ENCODE measurements at places on chromosomes 3 and 15. TPM values are rescaled to one million over a fixed set of nuclear protein-coding genes. Genes with fewer than 3 reads are reported as not detected.
A peak's percentile ranks its signal among the peaks of the same experiment; 100 is the strongest.

- no peaks in the 10 kb centered on the region for H3K27me3 ChIP-seq
- H3K4me1 ChIP-seq = peaks cover 14% of the 10 kb centered on the region
- peaks cover 38% of the 10 kb centered on the region for H3K36me3 ChIP-seq
- no peak overlapping the region for H3K27ac ChIP-seq
- H3K4me3 ChIP-seq = no peak overlapping the region
- no peak for DNase-seq
These were observed 29.4 kb downstream of the EOGT start for GRCh38 chr3:68984011-68984530.

DNA sequence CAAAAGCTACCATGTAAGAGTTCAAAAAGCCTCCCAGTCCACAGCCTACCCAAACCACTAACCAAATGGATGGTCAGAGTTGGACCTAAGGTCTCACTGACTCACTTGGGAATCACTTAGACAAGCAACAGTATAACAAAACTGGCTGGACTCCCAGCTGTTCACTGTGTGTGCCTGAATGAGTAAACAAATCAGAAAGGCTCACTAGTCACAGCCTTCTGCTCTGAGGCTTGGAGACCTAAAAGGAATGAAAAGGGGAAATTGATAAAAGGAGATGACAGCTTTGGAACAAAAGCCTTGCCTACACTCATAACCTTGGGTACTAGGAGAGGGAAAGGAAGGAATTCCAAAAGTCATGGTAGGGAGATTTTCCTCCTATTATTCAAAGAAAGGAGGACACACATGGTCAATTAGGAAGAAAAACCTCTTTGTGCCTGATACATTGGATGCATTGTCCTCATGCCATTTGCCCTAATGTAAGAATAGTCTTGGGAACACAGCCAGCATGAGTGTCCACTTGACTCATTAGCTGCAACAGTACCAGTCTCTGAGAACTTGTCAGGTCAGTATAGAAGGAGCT lies 92.3 kb downstream of the FRMD5 start:
- no peaks in the 10 kb centered on the region for H3K36me3 ChIP-seq
- H3K27me3 ChIP-seq = peaks cover 12% of the 10 kb centered on the region
- no peak overlapping the region for H3K27ac ChIP-seq
- DNase-seq = no peak

GRCh38 chr15:89197503-89197971 lies 23.8 kb downstream of the RLBP1 start:
- H3K4me1 ChIP-seq = peaks cover 33% of the 10 kb centered on the region
- peak; percentile 62 for DNase-seq
- peak overlapping the region; percentile 4 for H3K4me3 ChIP-seq

DNA sequence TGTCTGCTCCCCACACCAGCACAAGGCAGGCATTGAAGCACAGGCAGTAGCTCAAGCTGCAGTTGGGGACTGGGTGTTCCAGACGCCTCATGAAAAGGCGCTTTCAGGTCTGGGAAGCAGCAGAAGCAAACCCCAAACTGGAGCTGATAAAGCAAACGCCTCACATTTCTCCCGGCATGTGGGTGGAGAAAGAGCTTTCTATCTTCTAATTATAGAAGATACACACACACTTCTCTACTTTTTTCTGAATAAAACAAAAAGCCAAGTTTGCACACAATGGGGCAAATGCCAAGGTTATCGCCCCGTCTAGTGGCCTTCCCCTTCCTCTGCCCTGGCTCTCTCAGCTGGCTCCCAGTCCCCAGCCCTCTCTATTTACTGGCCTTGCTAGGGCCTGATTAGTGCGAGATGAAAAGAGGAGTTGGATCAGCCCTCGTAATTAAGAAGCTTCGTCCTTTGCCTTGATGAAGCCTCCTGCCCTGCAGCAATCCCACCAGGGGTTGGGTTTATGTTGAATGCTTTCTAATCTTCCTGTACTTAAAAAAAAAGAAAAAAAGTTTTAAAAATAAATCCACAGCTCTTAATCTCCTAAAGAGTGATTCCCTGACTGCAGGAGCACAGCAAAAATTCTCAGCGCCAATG lies 120.2 kb downstream of the MEGF11 start:
- H3K36me3 ChIP-seq = no peaks in the 10 kb centered on the region
- H3K4me3 ChIP-seq = no peak overlapping the region
- DNase-seq = no peak
- H3K27me3 ChIP-seq = peaks cover 6% of the 10 kb centered on the region
- H3K27ac ChIP-seq = no peak overlapping the region
- H3K4me1 ChIP-seq = peaks cover 5% of the 10 kb centered on the region

DNA sequence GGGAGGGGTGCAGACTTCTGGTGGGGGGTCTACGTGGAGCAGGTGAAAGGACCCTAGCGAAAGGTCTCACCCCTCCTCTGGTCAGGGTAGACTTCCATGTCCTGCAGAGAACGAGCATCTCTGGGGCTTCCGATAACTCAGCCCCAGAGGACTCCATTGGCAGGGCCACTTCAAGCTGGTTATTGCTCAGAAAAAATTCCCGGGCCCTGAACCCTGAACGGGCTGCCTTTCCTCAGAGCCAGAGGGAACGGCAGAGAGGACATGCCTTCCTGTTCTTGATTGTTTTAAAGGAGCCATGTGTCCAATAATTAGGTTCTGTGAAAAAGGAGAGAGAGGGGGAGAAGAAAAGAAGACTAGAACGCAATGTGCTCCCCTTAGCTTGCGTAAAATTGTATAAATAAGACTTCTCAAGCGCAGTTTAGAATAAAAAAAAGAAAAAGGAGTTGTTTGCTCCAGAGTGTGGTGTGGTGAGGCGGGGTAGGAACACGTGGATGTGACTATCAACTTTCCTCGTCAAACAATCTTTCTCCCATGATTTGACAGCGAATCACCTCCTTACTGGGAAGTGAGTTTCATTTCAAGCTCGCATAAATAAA lies 193.4 kb upstream of the UBE2E1 start:
- no peaks in the 10 kb centered on the region for H3K27me3 ChIP-seq
- no peaks in the 10 kb centered on the region for H3K36me3 ChIP-seq
- H3K4me1 ChIP-seq = peaks cover 11% of the 10 kb centered on the region
- H3K27ac ChIP-seq = no peak overlapping the region
- no peak overlapping the region for H3K4me3 ChIP-seq

DNA sequence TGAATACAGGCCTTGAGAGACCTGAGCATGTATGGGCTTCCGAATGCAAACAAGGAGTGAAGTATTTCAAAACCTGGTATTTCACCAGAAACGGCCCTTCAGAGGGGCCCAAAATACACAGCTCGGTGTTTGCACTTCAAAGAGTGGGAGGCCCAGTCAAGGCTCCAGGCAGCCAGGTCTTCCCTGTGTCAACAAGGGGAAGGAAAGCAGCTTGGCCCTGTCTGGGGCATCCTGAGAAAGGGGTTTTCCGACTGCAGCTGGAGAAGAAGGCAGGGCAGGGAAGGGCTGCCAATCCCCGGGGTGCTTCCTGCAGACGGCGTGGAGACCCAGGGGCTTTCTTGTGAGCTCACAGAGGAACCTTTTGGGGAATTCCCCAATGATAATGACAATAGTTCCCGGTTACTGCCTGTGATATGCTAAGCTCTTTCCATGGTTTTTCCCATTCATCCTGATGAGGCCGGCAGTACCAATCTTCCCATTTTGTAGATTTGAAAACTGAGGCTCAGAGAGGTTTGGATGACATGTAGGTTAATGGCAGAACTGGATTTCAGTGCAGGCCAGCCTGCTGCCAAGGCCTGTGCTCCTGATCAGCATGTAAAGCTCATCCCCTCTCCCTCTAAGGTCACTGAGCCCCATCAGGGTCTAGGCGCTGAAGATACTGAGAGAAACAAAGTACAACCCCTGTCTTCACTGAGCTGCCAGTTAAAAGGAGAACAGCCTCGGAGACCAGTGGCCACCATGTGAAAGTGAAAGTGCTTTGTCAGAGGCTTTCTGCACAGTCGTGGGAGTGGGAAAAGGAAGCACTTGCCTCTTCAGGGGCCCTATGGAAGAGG lies 43.0 kb upstream of the TLE3 start:
- H3K27me3 ChIP-seq = peaks cover 21% of the 10 kb centered on the region
- peaks cover 34% of the 10 kb centered on the region for H3K4me1 ChIP-seq
- H3K27ac ChIP-seq = peak overlapping the region; percentile 40
- peak; percentile 55 for DNase-seq
- peak overlapping the region; percentile 8 for H3K4me3 ChIP-seq
- no peaks in the 10 kb centered on the region for H3K36me3 ChIP-seq

DNA sequence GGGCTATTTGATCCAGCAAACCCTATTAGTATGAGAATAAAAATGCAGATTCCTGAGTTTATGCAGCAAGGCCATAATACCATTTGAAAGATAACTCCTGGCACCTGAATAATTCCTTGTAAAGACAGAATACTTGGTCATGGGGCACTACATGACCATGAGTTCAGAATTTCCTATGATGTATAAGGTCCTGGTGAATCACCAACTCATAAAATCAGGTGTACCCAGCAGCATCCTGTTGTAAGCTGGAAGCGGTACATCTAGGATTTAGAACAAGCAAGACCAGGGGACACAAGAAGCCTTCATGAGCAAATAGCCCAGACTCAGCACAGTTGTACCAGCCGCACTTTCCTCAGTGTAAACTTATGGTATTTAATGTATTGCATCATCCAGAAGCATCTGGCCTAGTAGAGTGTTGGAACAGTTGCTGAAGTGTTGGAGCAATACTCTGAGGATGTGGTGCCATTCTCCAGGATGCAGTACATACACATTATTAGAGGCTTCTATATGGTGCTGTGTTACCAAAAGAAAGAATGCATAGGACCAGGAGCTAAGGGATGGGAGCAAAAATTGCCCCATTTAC lies 233.4 kb downstream of the SQOR start:
- no peak for DNase-seq
- H3K27ac ChIP-seq = no peak overlapping the region
- H3K4me1 ChIP-seq = no peaks in the 10 kb centered on the region
- no peaks in the 10 kb centered on the region for H3K36me3 ChIP-seq
- H3K4me3 ChIP-seq = no peak overlapping the region

GRCh38 chr3:74301056-74301455 lies 313.4 kb downstream of the CNTN3 start:
- H3K27ac ChIP-seq = no peak overlapping the region
- no peak for DNase-seq
- no peaks in the 10 kb centered on the region for H3K36me3 ChIP-seq
- H3K4me3 ChIP-seq = no peak overlapping the region
- no peaks in the 10 kb centered on the region for H3K4me1 ChIP-seq

- DNase-seq = no peak
- peaks cover 18% of the 10 kb centered on the region for H3K36me3 ChIP-seq
- no peaks in the 10 kb centered on the region for H3K27me3 ChIP-seq
These were observed 17.7 kb upstream of the EDEM1 start for GRCh38 chr3:5169807-5170206.

DNA sequence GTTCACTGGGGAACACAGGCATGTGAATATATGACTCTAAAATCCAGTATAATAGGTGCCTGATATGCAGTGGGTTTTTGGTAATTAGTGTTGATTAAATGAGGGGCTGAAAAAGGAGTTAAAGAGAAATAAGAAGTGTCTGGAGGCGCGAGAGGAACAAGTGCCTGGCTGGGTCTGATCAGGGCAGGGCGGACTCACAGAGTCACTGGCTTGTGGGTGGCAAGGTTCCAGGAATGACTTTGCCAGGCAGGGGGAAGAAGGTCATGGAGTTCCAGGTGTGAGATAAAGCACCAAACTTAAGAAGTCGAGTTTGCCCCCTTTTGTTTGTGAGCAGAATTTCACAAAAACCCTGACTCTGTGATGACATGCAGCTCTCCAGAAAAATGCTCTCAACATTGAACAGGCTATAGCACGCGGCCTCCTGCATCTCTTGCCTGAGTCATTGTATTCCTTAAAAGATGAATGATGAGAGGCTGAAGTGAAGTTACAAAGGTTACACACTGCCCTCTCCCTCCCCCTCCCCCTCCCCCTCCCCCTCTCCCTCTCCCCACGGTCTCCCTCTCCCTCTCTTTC lies 63.0 kb upstream of the LMCD1 start:
- DNase-seq = no peak
- H3K27me3 ChIP-seq = no peaks in the 10 kb centered on the region
- no peaks in the 10 kb centered on the region for H3K36me3 ChIP-seq
- H3K4me3 ChIP-seq = no peak overlapping the region
- H3K27ac ChIP-seq = no peak overlapping the region

- H3K27ac ChIP-seq = no peak overlapping the region
- DNase-seq = no peak
- H3K4me1 ChIP-seq = no peaks in the 10 kb centered on the region
- no peak overlapping the region for H3K4me3 ChIP-seq
- no peaks in the 10 kb centered on the region for H3K36me3 ChIP-seq
- H3K27me3 ChIP-seq = peaks cover 7% of the 10 kb centered on the region
These were observed 14.2 kb downstream of the CPA3 start for GRCh38 chr3:148879256-148879655.

- no peaks in the 10 kb centered on the region for H3K4me1 ChIP-seq
- no peaks in the 10 kb centered on the region for H3K27me3 ChIP-seq
- H3K4me3 ChIP-seq = no peak overlapping the region
- no peak for DNase-seq
These were observed 58.6 kb upstream of the SLC6A1 start for GRCh38 chr3:10933805-10934481.

DNA sequence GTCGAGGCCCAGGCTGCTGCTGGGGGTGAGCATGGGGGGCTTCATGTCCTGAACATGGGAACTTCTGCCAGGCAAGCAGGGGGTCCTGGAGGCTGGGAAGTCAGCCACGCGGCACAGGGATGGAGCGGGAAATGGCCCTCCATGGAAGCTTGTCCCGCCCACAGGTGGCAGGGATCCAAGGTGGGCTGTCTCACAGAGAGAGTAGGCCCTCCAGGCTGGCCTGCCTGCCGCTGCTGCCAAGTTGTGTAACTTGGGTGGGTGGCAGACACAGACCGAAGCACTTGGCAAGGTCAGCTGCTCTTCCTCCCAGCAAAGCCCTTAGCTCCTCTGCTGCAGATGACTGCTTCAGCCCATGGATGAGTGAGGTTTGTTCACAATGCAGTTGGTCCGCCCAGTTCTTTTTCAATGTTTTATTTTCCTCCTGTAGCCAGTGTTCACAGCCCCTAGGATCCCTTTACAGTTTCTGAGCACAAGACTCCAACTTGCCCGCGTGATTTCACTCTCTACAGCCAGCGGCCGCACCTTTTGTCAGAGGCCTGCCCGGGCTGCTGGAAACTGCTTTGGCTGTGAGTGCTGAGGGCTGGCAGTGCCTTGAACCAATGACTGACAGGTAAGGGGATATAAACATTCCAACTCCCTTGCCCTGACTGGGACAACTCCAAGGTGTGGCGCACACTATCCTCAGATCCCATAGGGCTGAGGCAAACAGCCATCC lies 26.7 kb downstream of the HCN4 start:
- no peaks in the 10 kb centered on the region for H3K36me3 ChIP-seq
- no peak for DNase-seq
- no peak overlapping the region for H3K4me3 ChIP-seq

- H3K27ac ChIP-seq = no peak overlapping the region
- H3K27me3 ChIP-seq = peaks cover 33% of the 10 kb centered on the region
- no peaks in the 10 kb centered on the region for H3K36me3 ChIP-seq
- no peak overlapping the region for H3K4me3 ChIP-seq
- H3K4me1 ChIP-seq = no peaks in the 10 kb centered on the region
- no peak for DNase-seq
These were observed 76.5 kb upstream of the SPRED1 start for GRCh38 chr15:38176155-38176554.

ZKSCAN7 gene
- 2.0 TPM for total RNA-seq

GNAT1 gene
- 0.14 TPM for total RNA-seq

PTPRG gene
- 0.33 TPM for total RNA-seq

SNTN gene
- not detected for total RNA-seq

EXD1 gene
- not detected for total RNA-seq

MEX3B gene
- 1.2 TPM for total RNA-seq

Measured in activated CD4-positive, alpha-beta T cell treated with anti-CD3 and anti-CD28 coated beads for 36 hours (primary cell).